ENCODE measurements at places on chromosomes 4 and X.

DNA sequence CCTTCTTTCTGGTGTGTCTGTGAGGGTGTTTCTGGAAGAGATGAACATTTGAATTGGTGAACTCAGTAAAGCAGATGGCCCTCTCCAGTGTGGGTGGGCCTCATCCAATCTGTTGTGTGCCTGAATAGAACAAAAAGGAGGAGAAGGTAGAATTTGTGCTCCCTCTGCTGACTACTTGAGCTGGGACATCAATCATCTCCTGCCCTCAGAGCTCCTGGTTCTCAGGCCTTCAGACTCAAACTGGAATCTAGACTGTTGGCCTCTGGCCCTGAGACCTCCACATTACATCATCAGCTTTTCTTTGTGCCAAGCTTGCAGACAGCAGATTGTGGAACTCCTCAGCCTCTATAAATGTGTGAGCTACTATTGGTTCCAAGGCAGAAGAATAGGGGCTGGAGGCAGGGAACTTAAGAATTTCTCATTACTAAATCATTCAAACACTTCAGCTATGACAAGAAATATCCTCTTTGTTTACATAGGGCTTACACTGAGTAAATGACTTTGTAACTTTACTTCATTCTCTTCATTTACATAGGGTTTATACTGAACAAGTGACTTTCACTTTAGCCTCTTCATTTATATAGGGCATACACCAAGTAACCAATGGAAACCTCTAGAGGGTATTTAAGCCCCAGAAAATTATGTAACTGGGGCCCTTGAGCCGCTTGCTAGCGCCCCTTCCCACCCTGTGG lies 86.9 kb upstream of the NWD2 start:
- DNase-seq, result no peak

DNA sequence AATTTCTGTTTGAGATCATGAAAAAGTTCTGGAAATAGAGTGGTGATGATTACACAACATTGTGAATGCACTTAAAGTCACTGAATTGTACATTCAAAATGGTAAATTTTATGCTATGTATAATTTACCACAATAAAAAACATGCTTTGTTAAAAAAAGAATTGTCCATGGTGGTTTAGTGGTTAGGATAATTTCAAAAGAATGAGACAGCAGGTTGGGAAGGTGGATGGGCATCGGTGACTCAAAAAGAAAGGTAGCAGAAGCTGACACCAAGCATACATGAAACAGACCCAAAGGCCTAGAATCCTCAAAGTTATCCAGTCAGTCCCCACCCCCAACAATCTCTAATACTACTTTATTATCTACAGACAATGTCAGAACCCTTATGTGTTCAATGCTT lies 91.1 kb downstream of the MSN start:
- DNase-seq, result no peak

DNA sequence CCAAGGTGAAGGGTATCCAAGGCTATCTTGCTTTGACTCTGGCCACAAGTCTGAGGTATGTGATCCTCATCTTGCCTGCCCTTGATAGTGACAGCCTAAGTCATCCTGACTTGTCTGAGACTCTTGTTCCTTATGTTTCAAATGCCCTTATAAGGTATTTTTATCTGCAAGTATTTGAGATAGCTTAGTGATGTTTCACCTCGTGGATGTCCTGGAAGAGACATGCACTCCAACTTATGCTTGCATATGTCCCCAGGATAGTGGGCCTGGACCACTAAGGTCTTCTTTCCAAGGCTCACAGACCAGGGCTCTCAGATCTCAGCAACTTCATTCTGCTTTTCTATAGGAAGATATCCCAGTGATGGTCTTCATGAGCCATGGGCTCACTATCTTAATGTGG lies 120.5 kb upstream of the WDR1 start:
- no peak for DNase-seq

GRCh38 chr4:112485930-112486329 lies 30.1 kb downstream of the NEUROG2 start:
- no peak for DNase-seq

DNA sequence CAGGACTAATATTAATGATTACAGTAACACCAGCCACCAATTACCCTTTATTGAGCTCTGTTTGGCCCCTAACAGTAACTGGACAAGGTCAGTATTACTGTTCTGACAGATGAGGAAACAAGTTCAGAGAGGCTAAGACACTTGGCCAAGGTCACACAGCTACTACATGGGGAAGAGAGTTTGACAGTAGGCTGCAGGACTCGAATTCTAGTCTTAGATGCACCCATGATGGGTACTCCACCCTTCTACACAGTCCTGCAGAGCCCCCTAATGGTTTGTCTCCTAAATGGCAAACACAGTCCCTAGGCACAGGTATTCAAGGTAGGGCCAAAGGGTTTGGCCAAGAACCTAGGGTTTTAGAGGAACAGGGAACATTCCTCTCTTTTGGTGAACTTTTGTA lies 93.9 kb downstream of the NSUN7 start:
- DNase-seq, result no peak

GRCh38 chrX:110258552-110258951 lies 59.3 kb downstream of the AMMECR1 start:
- no peak for DNase-seq

DNA sequence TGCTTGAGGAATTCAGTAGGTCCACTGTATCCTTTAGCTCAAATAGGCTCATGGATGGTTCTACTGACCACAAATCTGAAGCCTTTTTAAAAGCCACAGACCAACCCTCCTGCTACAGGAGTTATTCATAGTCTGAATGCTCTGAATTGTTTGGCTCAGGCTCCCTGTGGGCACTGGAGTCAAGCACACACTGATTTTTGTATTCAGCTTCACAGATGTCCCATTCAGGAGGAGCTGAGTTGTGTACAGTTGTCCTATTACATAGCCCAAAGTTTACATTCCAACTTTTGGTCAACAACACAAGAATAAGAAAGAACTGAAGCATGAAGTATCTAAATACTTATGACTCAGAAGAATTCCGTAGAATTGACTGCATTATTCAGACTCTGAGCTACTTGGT lies 243.9 kb downstream of the UNC5C start:
- DNase-seq, result peak; percentile 46

DNA sequence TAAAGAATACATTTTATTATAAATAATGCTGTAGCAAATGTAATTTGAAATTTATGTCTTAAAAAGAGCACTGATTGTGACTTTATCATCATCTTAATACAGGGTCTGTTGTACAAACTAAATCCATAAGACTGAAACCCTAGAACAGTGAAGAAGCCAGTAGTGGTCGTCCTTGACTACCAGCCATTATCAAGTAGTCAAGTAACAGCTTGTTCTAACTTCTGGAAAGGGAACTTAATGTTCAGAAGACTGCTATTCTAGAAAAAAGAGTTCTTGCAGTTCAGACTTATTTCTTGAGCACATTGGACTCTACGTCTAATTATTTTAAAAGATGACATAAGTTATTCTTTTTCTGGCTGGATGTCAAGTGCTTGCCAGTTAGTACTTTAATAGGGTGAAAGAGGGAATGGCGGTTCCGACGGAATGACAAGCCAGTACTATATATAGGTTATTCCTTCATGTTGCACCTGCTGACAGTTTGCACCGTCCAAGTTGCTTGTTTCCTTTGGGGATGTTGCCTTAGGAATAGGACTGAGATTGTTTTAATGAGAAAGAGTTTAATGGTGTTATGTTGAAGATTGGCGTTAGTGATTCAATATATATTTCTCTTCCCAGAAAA lies 109.9 kb downstream of the RAPGEF2 start:
- no peak for DNase-seq

DNA sequence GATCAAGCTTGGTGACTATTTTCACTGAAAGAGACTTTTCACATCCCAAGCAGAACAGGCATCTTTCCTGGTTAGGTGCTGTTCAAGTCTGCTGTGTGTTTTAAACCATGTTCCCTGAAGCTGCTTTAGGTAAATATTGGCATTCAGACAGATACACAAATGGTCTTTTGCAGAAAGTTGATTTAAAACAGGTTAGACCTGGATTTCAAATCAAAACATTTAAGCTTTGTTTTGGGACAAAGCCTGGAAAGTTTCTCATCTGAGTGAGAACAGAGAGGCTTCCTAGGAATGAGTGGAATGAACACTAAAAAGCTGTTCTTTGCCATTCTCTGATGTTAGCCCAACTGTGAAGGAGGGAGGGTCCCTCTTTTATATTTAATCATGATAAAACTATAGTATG lies 10.1 kb downstream of the ANXA3 start:
- no peak for DNase-seq

DNA sequence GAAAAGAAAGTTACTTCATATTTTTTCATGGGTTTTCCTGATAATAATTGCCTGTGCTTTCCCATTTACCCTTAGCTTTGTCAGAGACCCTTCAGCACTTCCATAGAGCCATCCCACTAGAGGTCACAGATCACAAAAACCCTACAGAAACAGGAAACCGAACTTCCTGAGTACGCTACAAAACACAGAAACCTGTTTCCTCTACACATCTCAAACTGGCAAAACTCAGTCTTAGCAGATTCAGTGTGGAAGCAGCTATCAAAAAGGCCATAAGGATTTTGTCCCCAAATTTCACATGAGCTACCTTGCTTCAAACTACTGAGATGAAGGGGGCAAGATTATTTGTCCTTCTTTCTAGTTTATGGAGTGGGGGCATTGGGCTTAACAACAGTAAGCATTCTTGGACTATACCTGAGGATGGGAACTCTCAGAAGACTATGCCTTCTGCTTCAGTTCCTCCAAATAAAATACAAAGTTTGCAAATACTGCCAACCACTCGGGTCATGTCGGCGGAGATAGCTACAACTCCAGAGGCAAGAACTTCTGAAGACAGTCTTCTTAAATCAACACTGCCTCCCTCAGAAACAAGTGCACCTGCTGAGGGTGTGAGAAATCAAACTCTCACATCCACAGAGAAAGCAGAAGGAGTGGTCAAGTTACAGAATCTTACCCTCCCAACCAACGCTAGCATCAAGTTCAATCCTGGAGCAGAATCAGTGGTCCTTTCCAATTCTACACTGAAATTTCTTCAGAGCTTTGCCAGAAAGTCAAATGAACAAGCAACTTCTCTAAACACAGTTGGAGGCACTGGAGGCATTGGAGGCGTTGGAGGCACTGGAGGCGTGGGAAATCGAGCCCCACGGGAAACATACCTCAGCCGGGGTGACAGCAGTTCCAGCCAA lies at the start of gene MMRN1:
Gene MMRN1 (plus strand): TSS at position 206 of the 902 bp plus-strand sequence. CDS start 118 bp downstream, at position 324.
- DNase-seq, result no peak

GRCh38 chr4:169071747-169072146 lies 61.7 kb upstream of the CBR4 start:
- DNase-seq, result peak; percentile 51

GRCh38 chrX:16807548-16807947 lies 21.3 kb downstream of the TXLNG start:
- no peak for DNase-seq

DNA sequence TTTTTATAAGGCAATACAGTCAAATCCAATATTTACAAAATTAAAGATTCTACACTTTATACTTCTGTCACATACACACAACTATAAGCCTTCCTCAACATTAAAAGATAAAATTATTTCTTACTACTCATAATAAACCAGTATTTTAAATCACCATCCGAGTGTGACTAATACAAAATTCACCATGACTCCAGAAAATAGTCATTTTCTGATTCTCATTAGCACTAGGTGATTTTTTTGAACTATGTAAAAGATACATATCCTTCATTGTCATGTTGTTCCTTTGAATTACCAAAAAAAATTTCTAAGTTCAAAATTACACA lies 646 bp upstream of the SLC7A11 start:
- DNase-seq, result no peak

DNA sequence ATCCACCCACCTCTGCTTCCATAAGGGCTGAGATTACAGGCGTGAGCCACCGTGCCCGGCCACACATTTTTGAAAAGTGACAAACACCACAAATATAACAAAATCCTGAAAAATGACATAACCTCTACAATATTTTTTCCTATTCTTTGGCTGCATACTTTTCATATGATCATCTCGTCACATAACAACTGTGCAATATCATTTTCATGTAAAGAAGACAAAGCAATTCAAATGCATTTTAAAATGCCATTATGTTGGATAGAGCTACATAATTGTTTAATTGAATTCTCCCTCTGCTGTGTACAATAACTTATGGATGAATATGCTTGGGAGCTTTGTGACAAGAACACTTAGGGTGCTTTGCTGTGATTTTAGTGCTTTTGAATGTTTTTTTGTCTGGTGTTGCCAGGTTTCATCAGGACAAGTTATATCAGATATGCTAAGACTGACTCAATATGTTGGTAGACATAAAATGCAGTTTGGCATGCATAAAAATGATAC lies 132.9 kb downstream of the CHIC2 start:
- no peak for DNase-seq

GRCh38 chr4:44916411-44916810 lies 190.1 kb upstream of the GNPDA2 start:
- no peak for DNase-seq

Measured in left hindlimb (tissue), 1 donor.